ENCODE measurements at places on chromosomes 6 and 20. TPM values are rescaled to one million over a fixed set of nuclear protein-coding genes. Genes with fewer than 3 reads are reported as not detected.

Gene ZNF165
- total RNA-seq = 0.28 TPM

Gene ECT2L
- total RNA-seq = not detected

Gene ACTR5
- 5.3 TPM for total RNA-seq

Gene CLVS2
- total RNA-seq = not detected

Gene DDX43
- total RNA-seq = not detected

Gene EYS
- total RNA-seq = under 0.01 TPM

Gene CDK19
- 7.5 TPM for total RNA-seq

Gene CTAGE9
- not detected for total RNA-seq

Gene RSPH9
- total RNA-seq = under 0.01 TPM
